Activated CD4-positive, alpha-beta T cell treated with anti-CD3 and anti-CD28 coated beads, Interleukin-2, amount 50 U/mL, for 24 hours (primary cell): ENCODE measurements at places on chromosomes 4 and X.

- DNase-seq: no peak
These were observed 110.2 kb upstream of the WDR1 start for GRCh38 chr4:10226756-10227155.

DNA sequence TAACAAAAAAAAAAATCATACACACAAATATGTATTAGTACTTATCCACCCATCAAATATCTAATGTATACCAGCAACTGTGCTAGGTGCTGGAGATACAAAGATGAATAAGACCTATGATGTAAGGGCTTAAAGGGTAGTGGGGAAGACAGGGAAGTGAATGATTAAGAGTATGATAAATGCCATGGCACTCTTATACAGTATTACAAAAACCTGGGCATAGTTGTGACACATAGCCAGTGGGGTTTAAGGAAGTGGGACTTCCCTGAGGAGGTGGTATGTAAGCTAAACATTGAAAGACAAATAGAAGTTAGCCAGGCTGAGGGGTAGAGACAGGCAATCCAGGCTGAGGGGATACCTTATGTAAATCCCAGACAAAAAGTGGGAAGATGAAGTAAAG lies 23.5 kb downstream of the CHM start:
- DNase-seq: no peak

- no peak for DNase-seq
These were observed 110.5 kb downstream of the PCDH18 start for GRCh38 chr4:137421796-137422195.

- no peak for DNase-seq
These were observed 707.5 kb upstream of the ACTRT1 start for GRCh38 chrX:128759745-128760144.

GRCh38 chrX:41308884-41309647 lies 24.9 kb upstream of the DDX3X start:
- DNase-seq: no peak

GRCh38 chrX:103565752-103566151 lies 19.6 kb upstream of the TCEAL4 start:
- DNase-seq: no peak

DNA sequence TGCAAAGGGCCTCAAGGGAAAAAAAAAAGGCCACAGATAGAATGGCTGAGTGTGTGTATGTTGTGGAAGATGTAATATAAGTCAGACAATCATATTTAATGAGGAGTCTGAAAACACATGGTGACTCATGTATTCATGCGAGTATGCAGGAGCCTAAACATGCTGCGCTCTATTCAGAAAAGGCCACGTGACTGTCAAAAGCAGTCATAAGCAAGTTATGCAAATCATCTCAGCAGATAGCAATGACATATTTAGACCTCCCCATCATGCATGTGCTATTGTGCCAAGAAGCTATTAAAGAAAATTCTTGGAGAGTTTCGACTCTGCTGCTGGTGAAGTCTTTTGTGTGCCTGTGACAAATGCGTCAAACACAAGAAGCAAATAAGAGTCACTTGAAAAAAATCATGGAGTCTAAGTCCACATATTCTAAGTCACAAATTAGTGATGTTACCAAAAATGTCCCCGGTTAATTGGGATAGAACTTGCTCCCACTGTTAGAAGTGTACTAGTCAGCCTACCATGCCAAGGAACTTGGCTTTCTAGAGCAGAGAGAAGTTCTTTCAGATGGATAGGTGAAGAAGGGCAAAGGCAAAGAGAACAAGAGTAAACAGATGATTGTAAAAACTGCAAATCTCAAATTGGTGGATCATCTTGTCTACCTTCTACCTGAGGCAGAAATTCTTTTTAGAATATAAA lies 5.0 kb downstream of the LNX1 start:
- DNase-seq: no peak

- no peak for DNase-seq
These were observed 485.1 kb upstream of the TENM3 start for GRCh38 chr4:181757910-181758660.

- DNase-seq: no peak
These were observed 23.5 kb downstream of the OTC start for GRCh38 chrX:38375891-38376290.

DNA sequence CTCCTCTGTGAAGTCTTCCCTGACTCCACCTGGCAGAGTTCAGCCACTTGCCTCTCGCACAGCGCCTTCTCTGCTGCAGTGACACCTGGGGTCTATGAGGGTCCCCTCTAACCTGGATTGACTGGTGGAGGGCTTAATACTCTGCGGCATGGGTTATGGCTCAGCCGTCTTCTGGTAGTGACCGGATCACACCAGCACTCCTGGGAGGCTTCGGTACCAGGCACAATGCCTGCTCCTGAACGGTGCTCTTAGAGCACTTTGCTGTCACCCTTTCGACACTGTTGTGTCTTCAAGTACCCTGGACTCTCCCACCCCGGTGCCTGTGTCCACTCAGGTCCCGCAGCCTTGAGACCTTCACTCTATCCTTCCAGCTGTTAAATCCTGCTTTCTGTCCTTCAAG lies 50.0 kb downstream of the C4orf50 start:
- DNase-seq: no peak

- DNase-seq: no peak
These were observed 180.8 kb downstream of the PRKX start for GRCh38 chrX:3532581-3533085.

GRCh38 chr4:128682942-128683666 lies 126.4 kb upstream of the JADE1 start:
- DNase-seq: no peak

GRCh38 chr4:81802285-81802846 lies 330.7 kb upstream of the RASGEF1B start:
- no peak for DNase-seq

- DNase-seq: no peak
These were observed 228.1 kb upstream of the PRPS2 start for GRCh38 chrX:12563121-12563520.

DNA sequence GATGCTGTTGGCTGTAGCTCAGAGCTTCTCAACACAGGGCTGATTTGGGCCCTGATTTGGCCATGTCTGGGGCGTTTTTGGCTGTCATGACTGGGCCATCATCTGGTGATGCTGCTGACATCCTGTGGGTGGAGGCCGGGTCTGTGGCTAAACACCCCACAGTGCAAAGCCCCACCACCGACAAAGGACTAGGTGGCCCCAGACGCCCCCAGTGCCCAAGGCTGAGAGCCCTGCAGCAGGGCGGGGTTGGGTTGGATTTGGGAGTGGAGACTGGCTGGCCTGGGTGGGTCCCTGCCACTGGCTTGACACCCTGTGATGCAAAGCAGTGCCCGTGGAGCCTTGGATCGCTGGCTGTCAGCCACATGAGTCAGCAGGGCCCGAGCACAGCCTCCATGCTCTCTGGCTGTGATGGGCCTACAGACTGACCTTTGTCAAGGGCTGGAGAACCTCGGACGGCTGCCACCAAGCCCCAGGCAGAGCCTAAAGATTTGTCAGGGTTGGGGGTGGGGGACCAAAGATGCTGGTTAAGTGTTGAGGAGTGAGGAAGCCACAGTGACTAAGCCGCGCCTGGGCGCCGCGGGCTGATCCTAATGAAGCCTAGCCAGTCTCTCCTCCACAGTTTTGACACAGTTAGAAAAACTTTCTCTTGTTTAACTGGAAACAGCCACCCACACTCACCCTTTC lies 28.3 kb downstream of the CYTL1 start:
- no peak for DNase-seq

GRCh38 chr4:159013692-159014091 lies 89.2 kb upstream of the RAPGEF2 start:
- DNase-seq: no peak

DNA sequence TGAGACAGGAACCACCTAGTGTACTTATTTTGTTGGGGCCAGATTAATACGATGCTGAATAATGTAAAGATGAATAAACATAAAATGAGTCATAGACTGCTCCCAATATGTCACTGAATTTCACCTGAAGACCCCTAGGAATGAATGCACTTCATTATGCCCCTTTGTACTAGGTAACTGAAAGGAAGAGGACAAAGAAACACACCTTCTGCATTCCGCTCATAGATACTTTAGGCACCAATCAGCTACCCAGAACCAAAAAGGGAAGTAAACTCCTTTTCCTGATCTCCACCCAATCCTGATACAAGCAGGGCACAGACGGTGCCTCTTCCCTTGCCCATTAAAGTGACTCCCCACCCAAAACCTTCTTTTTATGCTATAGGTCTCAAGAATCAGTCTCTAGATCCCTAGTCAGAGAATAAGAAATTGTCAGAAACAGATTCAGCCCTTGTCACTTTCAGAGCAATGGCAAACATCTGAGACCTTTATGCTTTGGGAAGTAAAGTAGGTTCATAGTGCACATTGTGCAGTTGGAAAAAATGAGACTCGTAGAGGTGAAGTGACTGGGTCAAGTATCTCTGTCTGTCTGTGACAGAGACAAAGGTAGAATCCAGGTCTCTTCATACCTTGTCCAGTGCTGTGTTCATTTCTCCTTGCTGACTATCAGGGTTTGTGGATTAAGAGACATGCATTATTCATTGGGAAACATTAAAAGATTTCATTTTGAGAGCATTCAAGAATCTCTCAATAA lies 2.3 kb downstream of the GPR174 start:
- no peak for DNase-seq

DNA sequence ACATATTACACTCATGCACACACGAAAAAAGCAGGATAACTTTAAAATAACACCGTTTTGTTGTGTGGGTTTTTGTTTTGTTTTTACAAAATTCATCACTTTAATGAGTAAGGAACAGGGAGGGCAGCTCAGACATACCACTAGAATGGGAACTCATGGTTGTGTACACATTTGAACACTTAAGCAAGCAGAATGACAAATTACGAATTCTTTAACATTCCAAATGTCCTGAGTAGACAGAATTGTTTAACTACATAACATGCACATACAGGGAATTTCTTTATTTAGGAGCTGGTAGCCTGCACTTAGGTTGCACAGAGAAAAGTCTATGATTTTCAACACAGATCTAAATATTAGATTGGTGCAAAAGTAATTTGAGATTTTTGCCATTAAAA lies 96.4 kb downstream of the ATP8A1 start:
- no peak for DNase-seq

GRCh38 chr4:69843932-69844331 lies 16.0 kb downstream of the SULT1E1 start:
- DNase-seq: no peak

GRCh38 chr4:170247596-170247995 lies 157.8 kb upstream of the AADAT start:
- no peak for DNase-seq

DNA sequence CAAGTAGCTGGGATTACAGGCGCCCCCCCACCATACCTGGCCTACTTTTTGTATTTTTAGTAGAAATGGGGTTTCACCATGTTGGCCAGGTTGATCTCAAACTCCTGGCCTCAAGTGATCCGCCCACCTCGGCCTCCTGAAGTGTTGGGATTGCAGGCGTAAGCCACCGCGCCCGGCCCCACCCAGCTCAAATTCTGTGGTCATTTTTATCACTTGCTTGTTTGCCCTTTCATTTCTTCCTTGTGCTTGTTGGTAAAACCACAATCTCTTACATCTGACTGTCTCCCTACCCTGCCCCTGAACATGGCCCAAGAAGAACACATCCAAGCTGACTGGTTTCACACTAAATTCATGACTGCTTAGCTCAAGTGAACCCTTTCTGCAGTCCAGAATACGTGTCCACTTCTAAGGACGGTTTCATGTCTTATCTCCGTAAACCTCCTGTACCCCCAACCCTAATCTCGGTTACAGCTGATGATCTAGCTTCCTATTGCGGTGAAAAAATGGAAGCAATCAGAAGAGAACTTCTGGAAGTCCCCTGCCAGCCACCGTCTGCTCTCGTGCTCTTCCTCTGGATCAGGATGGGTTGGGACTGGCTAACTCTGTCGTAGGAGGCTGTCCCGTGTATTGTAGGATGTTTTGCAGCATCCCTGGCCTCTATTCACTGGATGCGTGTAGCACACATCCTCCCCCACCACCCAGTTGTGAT lies 5.4 kb upstream of the RS1 start:
- DNase-seq: no peak

GRCh38 chrX:23668335-23668734 lies 1.0 kb downstream of the PRDX4 start:
- DNase-seq: no peak

- DNase-seq: no peak
These were observed 312.4 kb upstream of the PABPC5 start for GRCh38 chrX:91122151-91122694.

DNA sequence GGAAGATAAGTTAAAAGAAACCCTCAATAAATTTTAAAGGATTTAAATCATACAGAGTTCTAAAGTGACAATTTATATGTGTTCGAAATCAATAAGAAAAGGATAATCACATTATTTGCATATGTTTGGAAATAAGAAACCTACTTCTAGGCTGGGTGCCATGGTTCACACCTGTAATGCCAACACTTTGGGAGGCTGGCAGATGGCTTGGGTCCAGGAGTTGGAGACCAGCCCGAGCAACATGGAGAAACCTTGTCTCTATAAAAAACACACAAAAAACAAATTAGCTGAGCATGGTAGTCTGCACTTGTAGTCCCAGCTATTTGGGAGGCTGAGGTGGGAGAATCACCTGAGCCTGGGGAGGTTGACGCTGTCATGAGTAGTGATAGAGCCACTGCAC lies 8.1 kb upstream of the SAP30 start:
- DNase-seq: no peak

- DNase-seq: no peak
These were observed 137.4 kb downstream of the DKK2 start for GRCh38 chr4:106898621-106899230.

DNA sequence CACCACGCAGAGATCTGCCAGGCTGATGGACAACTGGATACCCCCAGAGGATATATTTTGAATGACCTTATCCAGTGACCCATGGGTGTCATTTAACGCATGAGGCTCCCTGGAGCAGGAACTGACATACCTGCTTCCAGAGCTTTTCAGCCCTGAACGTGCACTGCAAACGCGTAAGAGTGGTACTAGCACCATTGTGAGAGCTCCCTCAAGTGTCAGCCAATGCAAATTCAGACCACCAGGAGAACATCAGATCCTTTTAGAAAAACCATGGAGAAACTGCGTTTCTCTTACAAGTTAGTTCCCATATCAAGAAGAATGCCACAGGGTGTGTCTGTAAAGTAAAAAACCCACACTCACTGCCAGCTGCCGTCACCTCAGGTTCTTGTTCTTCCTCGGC lies 7.3 kb downstream of the TREX2 start:
- no peak for DNase-seq
